ENCODE measurements at places on chromosomes 2 and 18.
A peak's percentile ranks its signal among the peaks of the same experiment; 100 is the strongest.

- DNase-seq, result peak; percentile 2
Measured at GRCh38 chr2:23988371-23988770, 21.5 kb upstream of the MFSD2B start.

DNA sequence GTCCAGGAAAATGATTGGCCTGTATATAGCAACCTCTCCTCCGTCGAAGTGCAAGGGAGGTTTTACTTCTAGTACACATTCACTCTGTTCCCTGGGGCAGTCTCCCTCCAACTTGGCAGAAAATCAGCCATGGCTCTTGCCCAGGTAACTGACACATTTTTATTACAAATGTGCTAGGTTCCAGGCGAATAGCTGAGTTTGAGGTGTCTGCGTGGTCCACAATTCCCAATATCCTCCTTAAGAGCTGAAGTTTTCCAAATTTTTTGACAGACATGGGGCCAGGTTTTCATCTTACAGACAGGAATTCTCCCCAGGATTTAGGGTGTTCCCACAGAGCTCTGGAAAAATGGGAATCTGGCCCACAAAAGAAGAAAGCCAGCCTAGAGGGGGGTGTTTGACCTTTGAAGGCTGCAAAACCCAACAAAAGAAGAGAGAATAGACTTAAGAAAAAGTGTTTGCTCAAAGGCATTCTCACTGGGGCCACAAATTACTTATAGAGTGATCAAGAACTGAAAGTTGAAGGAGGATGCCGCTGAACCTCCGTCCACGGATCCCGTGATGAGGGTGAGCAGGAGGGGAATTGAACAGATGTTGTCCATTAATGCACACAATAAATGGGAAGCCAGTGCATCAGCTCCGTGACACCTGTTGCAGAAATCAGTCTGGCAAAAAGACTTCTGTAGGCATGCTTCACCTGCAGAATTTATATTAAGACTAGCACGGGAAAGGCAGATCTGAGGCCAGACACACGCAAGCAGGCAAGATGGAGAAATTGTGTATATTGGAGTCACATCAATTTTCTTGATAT is 242.3 kb upstream of the COPS8 start:
- no peak for DNase-seq

- no peak for DNase-seq
Measured at GRCh38 chr2:159904959-159905305, 106.9 kb upstream of the CD302 start.

DNA sequence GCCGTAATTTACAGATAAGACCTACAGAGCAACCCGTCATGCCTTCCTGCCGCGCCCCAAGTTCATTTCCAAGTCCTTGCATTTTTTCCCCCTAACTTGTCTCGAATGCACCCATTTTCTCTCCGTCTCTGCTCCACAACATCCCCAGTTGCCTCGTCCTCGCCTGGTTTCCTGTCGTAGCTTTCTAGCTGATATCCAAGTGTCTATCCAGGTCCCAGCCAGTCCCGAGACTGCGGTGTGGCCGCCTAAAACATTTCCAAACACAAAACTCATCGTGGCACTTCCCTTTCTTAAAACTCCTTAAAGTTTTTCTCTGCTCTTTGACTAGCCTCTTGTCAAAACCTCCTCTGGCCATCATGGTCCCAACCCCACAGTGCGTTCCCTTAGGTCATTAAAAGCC is 1.2 kb upstream of the BARD1 start:
- no peak for DNase-seq

DNA sequence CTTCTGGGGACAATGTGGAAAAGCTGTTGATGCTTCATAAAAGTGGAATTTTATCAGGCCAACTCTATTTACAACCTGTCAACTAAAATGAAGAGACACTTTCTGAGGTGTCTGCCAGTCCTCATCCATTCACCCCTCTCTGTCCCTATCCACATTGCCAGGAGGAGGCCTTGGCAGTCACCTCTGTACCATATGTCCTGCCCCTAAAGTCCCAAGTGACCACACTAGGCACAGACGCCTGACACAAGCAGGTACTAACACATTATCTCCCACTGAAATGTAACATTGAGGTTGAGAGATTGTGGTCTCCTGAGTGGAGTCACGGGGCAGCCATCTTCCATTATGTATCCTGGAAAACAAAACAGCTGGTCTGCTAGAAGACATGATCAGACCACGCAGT is 71.4 kb downstream of the OSBPL1A start:
- no peak for DNase-seq

- no peak for DNase-seq
Measured at GRCh38 chr2:207385903-207386302, 143.9 kb upstream of the CREB1 start.

GRCh38 chr2:219851801-219852481 is 224.5 kb downstream of the SLC4A3 start:
- DNase-seq, result no peak

- no peak for DNase-seq
Measured at GRCh38 chr2:160389875-160390274, 103.7 kb downstream of the RBMS1 start.

- no peak for DNase-seq
Measured at GRCh38 chr2:136376211-136376610, 258.3 kb upstream of the CXCR4 start.

- no peak for DNase-seq
Measured at GRCh38 chr18:76697441-76697901, 124.9 kb upstream of the ZNF236 start.

- DNase-seq, result no peak
Measured at GRCh38 chr2:63218800-63219526, 168.3 kb downstream of the OTX1 start.

GRCh38 chr2:204026294-204026693 is 89.7 kb downstream of the ICOS start:
- no peak for DNase-seq

GRCh38 chr2:119852214-119852613 is 92.5 kb downstream of the PTPN4 start:
- no peak for DNase-seq

GRCh38 chr2:85666016-85666415 is 2.0 kb downstream of the SFTPB start:
- no peak for DNase-seq

DNA sequence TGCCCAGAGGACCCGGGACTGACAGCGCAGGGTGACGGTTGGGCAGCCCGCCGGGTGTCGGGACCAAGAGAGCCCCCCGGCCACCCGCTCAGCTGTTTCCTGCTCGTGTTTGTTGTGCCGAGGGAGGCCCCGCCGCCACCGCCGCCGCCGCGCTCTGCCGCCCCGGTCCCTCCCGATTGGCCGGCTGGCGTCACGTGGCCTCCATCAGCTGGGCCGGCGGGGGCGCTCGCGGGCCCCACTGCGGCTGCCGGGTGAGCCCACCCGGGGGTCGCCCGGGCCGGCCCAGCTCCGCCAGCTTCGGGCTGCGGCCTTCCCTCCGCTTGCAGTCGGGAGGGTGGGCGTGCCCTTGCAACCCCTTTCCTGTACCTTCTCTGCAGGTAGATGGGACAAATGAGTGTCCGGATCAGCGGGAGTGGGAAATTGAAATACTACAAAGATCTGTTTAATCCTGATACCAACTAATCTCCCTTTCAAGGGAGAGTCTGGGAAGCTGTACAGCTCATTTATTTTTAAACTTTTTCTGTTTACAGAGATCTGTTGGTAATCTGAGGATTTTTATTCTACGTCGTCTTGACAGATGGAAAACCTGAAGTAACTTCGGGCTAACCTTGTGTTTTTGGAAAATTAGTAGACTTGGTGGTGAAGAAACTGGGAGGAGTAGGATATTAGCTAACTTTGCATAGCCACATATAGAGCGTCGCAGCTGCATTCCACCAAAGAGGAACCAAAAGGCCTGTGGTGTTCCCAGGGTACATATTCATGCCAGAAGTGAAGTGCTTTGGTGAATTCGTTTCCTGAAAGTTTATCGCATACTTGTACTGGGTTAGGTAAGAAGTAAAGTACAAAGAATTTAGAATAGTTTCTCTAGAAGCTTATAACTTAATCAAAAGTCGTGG is 1.2 kb downstream of the YPEL5 start:
- DNase-seq, result peak; percentile 72

- DNase-seq, result no peak
Measured at GRCh38 chr2:157506586-157506985, 62.7 kb upstream of the CYTIP start.

DNA sequence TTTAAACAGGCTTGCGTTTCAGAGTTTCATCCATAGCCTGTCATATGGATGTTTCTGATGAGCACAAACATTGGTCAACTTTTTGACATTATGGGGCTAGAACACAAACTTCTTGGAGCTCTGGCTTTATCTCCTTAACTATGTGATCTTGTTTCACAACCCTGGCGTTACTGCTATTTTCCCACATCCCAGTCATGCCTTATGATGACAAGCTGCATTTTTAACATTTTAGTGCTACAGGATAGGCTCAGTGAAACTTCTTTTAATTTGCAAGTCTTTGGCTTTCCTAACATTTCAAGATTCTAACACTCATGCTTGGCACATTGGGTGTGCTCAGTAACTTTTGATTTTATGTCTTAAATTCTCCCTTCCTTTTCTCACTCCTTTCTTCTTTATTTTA is 21.0 kb upstream of the PDE1A start:
- DNase-seq, result no peak

DNA sequence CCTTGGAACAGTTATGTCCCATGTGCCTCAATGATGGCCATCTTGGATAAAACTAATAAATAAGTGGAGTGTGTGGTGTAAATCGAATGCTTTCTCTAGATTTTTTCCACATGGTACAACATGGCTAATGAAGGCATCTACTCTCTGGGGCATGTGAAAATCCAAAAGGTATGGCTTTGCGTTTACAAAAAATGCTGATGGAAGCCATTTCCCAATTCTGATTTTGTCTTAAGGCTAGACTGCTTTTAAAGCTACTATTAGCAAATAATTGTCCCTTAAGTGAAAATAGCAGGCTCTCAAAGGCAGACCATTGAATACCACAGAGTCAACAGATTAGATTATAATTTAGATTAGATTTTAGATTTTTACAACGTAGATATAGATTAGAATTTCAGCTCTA is 183.7 kb downstream of the LRRTM1 start:
- no peak for DNase-seq

- no peak for DNase-seq
Measured at GRCh38 chr2:214587442-214587841, 176.6 kb downstream of the VWC2L start.

DNA sequence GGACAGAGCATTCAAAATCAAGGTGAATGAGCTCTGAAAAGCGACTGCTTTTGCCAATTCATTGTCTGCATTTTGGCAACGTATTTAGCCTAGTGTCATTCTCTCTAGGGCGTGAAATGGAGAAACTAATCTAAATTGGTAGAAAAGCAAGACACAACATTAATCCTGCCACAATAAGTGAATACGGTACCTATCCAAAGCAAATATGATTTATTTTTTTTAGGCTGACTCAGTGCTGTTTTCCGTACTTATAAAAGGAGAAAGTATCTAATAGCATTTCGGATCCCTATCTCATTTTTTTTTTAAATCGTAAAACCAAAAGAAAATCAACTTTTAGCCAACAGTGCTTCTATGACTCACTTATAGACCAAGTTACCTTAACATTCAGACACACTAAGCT is 672.5 kb downstream of the LRP1B start:
- no peak for DNase-seq

DNA sequence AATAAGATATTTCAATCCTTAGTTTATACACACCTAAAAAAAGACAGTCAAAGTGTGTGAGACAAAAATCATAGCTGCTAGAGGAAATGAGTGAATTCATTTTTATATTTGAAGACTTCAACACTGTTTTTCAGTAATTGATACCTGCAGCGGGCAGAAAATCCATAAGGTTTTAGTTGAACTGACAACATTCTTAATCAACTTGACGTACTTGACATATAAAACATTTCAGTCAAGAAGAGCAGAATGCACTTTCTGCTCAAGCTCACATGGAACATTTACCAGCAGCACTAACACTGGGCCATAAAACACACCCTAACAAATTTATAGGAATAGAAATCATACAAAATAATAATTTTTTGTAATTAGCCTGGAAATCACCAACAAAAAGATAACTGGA is 959.6 kb upstream of the SOX11 start:
- DNase-seq, result no peak

DNA sequence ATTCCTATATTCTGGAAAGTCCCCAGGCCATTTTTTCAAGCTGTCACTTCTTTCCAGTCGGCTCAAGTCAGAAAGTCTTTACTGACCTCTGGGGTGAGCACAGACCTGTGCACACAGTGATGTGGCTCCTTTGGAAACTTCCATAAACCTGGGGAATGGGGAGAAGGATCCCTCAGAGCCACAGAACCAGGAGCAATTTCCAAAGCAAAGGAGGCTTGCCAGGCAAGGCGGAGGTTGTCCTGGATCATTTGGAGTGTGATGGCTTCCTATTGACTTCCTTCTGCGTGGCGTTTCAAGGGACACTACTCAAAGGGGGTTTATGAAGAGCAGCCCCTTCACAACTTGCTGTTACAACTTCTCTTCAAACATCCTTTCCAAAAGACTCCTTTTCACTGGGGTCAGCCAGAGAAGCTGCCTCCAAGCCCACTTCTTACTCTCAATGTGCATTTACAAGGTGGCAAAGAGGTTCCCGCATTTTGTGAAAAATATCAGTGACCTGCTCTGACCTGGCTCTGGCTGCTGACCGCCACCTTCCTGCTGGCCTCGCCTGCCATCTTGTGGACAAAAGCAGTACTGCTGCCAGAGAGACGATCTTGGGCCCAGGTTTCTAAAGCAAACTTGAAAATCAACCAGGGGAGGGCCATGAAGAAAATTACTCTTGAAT is 18.2 kb upstream of the TMEM247 start:
- DNase-seq, result peak; percentile 41

- DNase-seq, result no peak
Measured at GRCh38 chr2:71078624-71079023, 10.2 kb downstream of the NAGK start.

GRCh38 chr2:12429779-12430406 is 286.8 kb upstream of the TRIB2 start:
- no peak for DNase-seq

GRCh38 chr2:237739101-237739500 is 59.5 kb upstream of the RBM44 start:
- no peak for DNase-seq

DNA sequence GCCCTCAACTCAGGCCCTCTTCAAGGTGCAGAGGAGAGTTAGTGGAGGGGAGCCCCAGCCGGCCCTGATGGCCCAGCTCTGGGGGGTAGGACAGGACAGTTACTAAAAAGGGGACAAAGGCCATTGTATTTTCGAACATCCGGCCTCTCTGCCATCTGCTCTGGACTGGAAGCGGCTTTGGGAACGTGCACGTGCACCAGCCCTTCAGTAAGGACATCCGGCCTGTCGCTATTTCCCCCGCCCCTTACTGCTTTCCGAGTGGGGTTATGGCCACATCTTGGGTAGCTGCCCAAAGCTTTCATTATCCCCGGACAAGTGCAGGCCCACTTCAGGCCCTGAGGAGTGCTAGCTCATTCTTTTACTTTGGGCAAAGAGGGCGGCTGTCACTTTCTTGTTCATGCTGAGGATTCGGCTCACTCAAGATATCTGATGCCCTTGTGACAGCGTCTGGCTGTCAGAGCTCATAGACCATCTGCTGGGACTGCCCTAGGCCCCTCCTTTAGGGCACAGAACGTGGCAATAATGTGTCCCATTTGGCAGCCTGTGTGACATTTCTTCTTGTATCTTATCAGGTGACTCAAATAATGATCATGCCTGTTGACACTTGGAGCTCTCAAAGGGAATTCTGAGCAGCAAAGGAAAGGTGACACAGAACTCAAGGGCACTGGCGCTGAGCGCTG is 17.5 kb downstream of the SLC4A3 start:
- no peak for DNase-seq

- no peak for DNase-seq
Measured at GRCh38 chr18:75896865-75897264, 469.4 kb upstream of the SMIM21 start.

GRCh38 chr18:59056706-59057492 is 82.8 kb upstream of the SEC11C start:
- DNase-seq, result no peak

GRCh38 chr2:235201756-235202155 is 249.9 kb downstream of the SH3BP4 start:
- no peak for DNase-seq
